Pons (tissue), 1 donor: ENCODE measurements at places on chromosomes 11 and 22.

DNA sequence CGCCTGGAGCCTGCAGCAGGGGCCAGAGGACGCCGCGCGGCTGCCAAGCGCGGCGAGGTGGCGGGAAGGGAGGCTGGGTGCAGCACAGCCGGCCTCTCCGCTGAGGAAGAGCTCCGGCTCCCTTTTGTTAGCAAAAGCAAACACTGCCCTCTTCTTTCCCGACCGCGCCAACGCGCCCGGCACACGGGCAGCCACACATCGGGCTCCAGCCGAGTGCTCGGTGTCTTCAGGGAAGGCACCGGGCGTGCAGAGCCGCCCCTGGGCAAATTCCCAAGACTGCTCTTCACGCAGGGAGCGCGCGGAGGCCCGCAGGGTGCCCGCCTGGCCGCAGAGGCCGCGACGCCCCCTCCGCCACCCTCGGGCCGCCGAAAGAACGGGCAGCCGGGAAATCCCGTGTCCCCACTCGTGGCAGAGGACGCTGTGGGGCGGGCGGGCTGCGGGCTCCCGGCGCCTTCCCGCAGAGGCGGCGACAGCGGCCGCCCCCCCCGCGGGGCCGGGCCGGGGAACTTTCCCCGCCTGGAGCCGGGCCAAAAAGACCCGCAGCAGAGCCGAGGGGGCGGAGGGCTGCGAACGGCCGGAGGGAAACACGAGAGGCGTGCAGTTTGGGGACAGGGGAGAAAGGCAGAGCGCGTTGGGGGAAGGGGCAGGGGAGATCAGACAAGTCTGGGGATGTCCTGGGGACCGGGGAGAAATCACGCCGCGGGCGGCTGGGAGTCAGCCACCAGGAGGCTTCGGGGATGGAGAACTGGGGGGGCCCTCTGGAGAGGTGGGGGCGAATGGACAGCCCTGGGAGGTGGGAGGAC is 931 bp downstream of the CADM1 start:
- DNase-seq: peak; percentile 88

DNA sequence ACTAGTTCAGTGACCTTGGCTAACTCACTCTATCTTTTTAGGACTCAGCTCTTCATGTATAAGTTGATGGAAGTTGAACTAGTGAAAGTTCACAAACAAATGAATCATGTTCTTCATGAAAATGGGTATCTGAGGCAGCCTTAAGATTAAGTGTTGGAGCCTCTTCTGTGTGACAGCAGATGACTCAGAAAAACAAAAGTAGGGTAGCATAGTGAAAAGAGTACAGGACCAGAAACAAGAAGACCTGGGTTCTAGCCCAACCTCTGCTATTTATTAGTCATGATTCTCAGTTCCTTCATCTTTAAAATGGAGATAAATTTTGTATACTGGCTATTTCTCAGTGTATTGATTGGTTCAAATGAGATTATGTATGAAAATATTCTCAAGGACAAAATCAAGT is 60.2 kb downstream of the USP35 start:
- no peak for DNase-seq

DNA sequence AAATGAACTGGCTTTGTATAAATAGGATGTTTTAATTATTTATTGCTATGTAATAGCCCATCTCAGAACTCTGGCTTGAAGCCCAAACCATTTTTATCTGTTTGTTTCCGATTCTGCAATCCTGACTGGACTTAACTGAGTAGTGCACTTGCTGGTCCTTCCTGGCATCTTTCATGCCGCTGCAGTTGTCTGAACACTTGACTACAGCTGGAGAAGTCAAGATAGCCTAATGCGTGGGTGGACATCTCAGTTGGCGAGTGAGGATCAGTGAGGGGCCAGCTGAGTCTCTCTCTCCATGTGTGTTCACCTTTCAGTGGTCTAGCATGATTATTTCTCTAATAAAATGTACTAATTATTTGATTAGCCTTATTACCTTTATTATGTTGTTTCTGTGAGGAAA is 105.8 kb downstream of the PRMT3 start:
- no peak for DNase-seq

DNA sequence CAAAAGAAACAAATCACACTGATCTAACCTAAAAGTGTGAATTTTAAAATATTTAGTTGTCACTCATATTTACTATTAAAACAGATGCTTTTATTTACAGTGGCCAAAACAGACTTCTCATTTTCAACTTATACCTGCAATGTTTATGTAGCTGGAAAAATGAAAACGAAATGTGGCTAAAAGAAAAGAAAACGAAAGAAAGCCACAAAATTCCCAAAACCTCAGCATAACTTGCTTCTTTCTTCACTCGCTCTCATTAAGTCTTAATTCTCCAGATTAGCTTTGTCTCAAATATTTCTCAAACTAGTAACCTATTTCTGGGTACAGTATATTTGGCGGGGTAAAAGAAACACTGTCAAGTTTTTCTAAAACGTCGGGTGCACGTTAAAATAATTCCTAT is 693 bp downstream of the CSTF3 start:
- DNase-seq: no peak

GRCh38 chr22:30744224-30744623 is 49.5 kb downstream of the OSBP2 start:
- no peak for DNase-seq

DNA sequence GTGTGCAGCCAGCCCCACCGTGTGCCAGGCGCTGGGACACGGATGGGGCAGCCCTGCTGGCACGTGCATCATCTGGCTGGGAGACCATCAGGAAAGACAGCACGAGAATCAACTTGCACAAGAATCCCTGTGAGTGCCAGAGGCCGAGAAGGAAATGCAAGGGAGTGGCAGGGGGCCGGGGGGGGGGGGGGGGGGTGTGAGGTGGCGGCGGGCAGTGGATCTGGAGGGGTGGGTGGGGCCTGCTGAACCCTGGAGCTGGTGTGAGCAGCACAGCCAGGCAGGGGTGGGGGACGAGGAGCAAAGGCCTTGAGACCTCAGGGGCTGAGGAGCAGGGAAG is 14.0 kb upstream of the FLRT1 start:
- no peak for DNase-seq

DNA sequence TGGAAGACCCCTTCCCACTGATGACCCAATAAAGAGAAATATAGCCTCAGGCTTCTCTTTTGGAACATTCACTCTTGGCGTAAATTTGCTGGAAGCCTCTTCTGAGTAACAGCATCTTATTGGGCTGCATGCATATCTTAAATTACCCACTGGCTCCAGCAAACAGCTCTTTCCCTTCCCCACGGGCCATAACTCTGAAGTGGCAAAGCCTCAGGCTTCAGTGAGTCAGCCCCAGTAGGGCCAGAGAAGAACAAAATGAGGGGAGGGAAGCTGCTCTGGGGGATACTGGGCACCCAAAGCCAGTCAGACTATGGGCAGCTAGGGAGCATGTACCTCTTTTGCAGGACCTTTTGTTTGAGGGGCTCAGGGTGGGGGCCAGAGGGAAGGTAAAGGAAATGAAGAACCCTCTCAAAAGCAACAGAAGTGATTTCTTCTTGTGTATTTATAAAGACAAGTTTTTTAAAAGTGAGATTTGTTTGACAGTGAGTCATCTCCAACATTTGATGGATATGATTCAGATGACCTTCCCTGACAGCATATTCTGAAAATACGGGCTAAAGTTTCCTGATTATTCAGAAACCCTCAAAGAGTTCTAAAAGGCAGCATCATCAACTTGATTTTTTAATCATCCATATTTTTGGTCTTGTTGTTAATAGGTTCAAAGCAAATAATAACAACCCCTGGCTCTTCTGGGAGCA is 203.4 kb downstream of the KIF18A start:
- DNase-seq: no peak

GRCh38 chr11:123856444-123856843 is 29.0 kb downstream of the TMEM225 start:
- no peak for DNase-seq

- DNase-seq: no peak
Observed at GRCh38 chr22:21445437-21446127, 21.6 kb upstream of the TMEM191C start.
